ENCODE measurements at places on chromosomes 4 and X.

DNA sequence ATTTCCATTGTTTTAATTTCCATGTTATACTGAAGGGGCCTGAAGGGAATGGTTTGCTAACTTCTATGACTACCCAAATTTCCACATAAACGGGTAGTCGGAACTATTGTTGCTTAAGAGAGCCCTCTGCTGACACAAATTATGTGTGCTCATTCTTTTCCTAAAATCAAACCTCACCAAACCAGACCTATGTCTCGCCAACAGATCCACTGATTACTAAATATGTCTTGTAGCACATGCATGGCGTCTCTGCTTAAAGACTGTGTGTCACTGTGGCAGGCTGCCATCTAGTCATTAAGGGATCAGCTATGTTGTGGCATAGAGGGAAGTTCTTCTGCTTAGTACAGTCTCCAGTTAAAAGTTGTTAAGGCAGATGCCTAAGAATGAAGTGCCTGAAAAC lies 25.1 kb downstream of the PIR start:
- peak; percentile 42 for DNase-seq

- no peak for DNase-seq
Observed at GRCh38 chr4:82044141-82044993, 329.4 kb downstream of the HNRNPD start.

GRCh38 chr4:159002950-159003349 lies 99.9 kb upstream of the RAPGEF2 start:
- no peak for DNase-seq

DNA sequence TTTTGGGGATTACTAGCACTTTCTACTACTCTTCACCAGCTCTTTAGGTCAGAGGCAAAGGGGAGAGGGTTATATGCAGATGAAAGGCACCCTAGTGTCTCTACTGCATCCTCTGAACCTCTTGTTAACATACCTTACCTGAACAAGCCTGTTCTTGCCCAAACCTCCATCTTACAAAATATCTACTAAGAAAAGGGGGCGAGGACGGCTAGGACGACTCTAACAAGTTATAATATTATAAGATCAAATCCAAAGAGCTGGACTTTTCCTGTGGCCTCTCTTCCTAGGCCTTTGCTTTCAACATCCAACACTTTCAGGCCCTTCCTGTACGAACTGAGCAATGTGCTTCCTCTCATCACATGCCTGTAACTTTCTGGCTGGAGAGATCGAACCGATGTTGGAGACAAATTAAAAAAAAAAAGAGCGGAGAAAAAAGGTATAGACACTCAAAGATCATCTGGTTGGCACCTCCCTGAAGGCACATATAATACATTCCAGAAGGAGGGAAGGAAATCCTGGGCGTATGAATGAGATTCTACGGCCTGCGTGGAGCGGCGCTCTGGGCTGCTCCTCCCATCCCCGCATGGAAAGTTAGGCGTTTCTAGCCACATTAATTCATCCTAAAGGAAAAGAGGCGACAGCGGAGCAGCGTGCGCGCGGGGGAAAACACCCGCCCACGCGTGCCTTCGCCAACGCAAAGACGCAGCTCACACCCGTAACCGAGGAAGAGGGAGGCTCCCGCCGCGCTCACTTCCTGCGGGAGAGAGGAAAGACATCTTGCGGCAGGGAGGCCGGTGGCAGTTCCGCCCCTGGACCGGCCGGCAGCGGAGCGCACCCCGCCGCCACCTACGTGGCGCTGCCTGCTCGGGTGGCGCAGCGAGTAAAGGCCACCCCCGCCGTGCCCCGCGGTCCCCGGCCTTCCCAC lies 808 bp downstream of the PRDM5 start:
- peak; percentile 64 for DNase-seq

- DNase-seq: no peak
Observed at GRCh38 chr4:72283357-72283756, 251.6 kb downstream of the NPFFR2 start.

DNA sequence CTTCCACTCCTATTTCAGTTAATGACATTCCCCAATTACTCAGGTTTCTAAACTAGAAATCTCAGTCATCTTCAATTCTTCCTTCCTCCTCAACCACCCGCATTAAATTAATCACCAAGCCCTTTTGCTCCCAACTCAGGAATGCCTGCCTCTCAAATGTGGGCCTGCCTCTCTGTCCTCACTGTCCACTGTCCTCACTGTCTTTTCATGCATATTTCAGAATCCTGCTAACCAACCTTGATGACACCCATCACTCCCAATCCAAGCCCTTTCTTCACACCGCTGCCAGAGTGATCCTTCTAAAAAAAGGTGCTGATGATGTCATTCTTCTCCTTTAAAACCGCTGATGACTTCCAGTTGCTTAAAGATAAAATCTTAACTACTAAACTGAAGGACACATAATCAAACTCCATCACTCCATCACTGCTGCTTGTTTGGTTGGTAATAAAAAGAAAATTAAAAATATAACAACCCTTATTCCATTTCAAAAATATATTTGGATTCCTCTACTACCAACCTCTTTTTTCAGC lies 5.1 kb upstream of the APBB2 start:
- DNase-seq: no peak

DNA sequence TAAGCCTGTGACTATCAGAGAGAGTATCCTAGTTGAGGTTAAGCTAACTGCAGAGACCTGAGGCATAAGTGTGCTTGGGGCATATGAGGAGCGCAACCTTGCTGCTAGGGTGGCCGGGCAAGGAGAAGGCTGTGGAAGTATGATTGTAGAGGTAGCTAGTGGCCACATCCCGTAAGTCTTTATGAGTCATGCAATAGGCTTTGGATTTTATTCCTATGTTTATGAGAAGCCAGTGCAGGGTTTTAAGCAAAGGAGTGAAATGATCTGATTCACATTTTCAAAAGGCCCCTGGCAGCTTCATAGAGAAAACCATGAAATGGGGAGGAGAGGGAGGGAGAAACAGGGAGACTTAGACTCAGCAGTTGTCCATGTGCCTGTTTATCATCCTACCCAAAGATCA lies 92.1 kb upstream of the WDFY3 start:
- peak; percentile 32 for DNase-seq

DNA sequence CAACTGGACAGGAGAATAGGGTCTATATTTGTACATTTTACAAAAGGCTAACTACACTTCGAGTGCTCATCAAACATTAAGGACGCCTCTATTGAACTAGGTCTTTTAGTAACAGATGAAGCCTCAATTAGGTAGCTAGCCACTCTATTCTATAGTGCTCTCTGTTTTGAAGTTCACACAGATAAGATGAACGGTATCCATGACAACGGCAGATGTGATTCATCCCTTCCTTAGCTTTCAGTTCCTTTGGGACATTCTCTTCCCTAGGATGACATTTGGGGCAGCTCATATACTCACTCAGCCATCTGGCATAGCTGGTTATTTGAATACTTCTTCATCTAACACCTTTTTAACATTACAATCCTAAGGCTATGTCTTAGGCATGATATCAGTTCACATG lies 62.4 kb upstream of the WDFY3 start:
- DNase-seq: no peak

GRCh38 chr4:43766648-43767047 lies 682.0 kb downstream of the KCTD8 start:
- no peak for DNase-seq

- no peak for DNase-seq
Observed at GRCh38 chrX:373641-374471, 12.9 kb downstream of the PPP2R3B start.

DNA sequence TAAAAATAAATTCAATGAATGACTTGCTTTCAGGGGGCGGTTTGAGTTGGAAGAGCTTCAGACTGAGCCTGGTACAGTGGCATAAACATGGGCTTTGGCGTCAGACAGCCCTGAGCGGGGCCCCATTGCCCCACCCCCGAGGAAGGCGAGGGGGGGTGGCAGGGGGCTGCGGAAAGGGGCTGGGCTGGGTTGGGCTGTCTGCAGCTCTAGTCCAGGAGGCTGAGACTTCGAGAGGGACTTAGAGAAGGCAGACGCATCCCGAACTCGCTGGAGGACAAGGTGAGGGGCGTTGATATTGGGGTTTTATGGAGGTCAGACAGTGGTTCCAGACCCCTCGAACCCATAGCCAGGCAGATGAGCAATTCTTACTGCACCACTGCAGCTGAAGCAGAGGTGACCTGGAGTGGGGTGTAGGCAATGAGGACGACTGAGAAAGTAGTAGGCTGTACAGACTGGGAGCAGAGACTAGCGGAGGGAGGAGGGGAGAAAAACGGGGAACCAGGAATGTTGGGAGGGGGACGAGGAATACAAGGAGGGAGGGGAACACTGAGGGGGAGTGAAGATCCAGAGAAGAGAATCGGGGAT lies at the start of gene MAGED2:
MAGED2 (plus strand) TSS at position 222 of the 585 bp plus-strand sequence. CDS start 1,587 bp downstream, outside the sequence.
- no peak for DNase-seq

DNA sequence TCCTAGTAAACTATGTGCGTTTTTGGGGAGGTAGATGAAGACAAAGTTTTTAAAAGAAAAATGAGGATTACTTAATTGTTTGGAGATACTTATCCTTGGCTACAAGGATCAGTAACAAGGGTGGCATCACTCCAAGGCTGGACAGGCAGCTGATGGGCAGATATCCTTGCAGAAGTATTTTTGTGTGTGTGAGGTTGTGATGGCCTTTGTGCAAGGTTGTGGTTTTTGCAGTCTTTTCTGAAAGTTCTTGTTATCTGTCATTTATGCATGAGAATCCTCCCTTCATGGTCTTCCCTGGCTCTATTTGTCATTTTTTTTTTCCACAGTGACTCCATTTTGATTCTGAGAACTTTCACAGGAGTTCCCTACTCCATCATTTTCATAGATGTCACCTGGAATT lies 96.0 kb upstream of the C1GALT1C1 start:
- no peak for DNase-seq

DNA sequence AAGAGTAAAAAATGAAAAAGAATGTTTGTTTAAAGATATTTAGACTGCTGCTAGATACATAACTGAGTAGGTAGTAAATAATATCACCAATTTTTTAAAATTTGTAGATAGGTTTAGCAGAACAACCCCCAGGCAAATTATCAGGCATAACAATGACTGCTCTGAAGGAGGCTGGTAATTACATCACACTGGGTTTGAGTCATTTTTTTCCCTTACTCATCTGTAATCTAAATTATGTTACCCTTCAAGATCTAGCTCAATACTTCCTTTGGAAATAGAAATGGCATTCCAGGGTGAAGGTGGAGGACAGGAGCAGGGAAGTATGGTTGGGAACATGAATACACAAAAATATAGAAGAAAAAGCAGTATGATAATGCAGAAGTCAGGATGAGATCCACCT lies 431.6 kb upstream of the MAOA start:
- DNase-seq: no peak

GRCh38 chr4:69689599-69689998 lies 36.6 kb upstream of the UGT2A1 start:
- no peak for DNase-seq

DNA sequence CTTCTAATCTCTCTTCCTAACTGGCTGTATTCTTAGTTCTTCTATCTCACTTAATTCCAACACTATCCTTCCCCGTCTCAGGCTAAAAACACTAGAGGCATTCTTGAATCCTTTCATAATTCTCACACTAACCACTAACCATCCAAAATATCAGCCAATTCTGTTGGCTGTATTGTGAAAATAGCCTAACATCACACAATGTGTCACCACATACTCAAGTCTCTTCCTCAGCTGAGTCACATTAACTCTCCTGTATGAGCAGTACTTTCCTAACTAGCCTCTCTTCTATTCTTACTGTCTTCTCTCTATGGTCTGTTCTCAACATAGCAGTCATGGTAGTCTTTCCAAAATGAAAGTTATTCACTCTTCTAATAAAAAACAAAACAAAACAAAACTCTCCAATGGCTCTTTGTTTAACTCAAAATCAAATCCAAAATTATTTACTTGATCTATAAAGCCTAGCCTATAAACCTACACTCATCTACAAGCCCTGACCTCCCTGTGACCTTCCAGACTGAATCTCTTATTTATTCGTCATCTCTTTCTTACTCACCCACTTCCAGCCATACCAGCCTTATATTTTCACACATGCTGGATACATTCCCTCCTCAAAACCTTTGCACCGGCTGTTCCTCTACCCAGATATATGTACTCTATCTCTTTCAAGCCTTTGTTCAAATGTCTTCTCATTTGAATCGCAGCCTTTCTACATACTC lies 445.9 kb downstream of the TLL1 start:
- DNase-seq: peak; percentile 77

GRCh38 chr4:52964011-52964410 lies 101.9 kb downstream of the RASL11B start:
- no peak for DNase-seq

DNA sequence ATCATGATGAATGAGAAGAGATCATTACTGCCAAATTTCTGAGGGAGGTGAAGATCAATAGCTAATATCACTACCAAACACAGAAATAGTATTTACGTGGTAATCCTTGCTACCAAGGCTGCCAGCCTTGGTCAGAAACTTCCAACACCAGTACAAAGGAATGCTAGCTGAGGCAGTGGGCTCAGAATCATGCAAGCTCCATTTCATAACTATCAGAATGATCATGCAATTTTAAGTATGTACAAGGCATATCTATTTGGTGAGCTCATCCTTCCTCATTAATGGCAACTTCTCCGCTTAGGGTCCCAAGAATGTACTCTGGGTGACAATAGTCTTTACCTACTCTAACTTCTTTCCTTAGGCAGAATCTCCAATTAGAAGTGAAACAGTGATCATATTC lies 135.0 kb downstream of the GPC3 start:
- no peak for DNase-seq

DNA sequence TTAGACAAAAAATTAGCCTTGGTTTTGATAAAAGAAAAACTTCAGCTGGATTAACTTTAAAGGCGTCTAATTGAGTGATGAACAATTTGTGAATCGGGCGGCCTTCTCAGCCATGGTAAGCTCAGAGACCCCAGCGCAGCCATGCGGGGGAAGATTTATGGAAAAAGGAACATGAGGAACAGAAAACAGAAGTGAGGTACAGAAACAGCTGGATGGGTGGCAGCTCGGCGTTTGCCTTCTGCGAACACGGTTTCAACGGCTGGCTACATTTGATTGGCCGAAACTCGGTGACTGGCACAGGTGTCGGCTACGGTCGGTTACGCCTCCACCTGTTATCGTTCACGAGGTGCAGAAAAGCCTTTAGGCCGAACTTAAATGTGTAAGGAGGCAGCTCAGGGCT lies 401.4 kb upstream of the FAT1 start:
- DNase-seq: no peak

GRCh38 chrX:69025802-69026301 lies 139.4 kb downstream of the PJA1 start:
- peak; percentile 29 for DNase-seq

DNA sequence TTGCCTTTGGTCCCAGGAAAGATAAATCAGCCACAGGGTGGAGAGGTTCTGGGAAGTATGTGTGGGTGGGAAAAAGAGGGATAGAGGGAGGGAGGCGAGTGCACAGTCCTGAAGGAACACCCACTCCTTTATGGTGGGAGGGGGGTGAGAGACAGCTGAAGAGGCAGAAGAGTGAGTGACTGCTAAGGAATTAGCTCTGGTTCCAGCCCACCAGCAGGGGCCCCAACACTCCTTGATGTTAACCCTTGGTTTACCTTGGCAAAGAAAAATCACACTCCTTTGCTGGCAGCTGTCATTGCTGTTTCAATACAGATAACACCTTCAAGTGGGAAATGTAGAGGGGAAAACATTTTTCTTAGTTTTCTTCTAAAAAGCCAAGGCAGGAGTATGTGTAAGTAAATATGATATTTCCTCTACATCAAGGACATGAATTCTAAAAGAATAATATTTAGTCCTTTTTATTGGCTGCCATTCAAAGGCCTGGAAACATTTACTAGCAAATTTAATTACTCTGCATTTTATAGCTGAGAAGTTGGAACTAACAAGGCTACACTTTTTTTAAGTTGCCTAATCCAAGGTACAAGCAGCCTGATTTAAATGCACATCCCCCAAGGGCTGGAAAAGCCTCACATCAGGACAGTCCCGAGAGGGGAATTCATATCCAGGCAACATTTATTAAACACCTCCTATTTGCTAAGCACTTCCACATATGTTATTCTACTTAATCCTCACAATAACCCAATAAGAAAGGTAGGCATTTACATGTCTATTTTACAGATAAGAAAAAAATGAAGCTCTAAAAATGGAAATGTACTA lies 81.7 kb downstream of the HS6ST2 start:
- no peak for DNase-seq

Data from HCEC 1CT (cell line).